Left ventricle myocardium inferior (tissue), 1 donor: ENCODE measurements at places on chromosomes 2 and 18. TPM values are rescaled to one million over a fixed set of nuclear protein-coding genes. Genes with fewer than 3 reads are reported as not detected.

PELI1 gene
- total RNA-seq, result 6.6 TPM

RBM43 gene
- 1.5 TPM for total RNA-seq

GRCh38 chr2:160352500-160352899 lies 141.1 kb downstream of the RBMS1 start:
- no peak for DNase-seq
- H3K27ac ChIP-seq, result peak overlapping the region; percentile 40
- peaks cover 97% of the 10 kb centered on the region for H3K4me1 ChIP-seq
- no peaks in the 10 kb centered on the region for H3K27me3 ChIP-seq
- no peak overlapping the region for H3K4me3 ChIP-seq

ACKR3 gene
- total RNA-seq, result 39.3 TPM

- no peaks in the 10 kb centered on the region for H3K27me3 ChIP-seq
- no peaks in the 10 kb centered on the region for H3K4me1 ChIP-seq
- peaks cover 95% of the 10 kb centered on the region for H3K36me3 ChIP-seq
Observed at GRCh38 chr2:157761520-157761919, 114.6 kb downstream of the ACVR1 start.

- H3K4me1 ChIP-seq, result peaks cover 43% of the 10 kb centered on the region
- peak overlapping the region; percentile 67 for H3K27ac ChIP-seq
- no peaks in the 10 kb centered on the region for H3K36me3 ChIP-seq
- no peaks in the 10 kb centered on the region for H3K27me3 ChIP-seq
Observed at GRCh38 chr2:42132191-42132965, 36.8 kb upstream of the EML4 start.

- DNase-seq, result no peak
- peaks cover 19% of the 10 kb centered on the region for H3K36me3 ChIP-seq
- H3K4me3 ChIP-seq, result no peak overlapping the region
- H3K27me3 ChIP-seq, result no peaks in the 10 kb centered on the region
Observed at GRCh38 chr2:100944617-100945432, 57.3 kb upstream of the RPL31 start.

UNC80 gene
- total RNA-seq, result 0.03 TPM

DNA sequence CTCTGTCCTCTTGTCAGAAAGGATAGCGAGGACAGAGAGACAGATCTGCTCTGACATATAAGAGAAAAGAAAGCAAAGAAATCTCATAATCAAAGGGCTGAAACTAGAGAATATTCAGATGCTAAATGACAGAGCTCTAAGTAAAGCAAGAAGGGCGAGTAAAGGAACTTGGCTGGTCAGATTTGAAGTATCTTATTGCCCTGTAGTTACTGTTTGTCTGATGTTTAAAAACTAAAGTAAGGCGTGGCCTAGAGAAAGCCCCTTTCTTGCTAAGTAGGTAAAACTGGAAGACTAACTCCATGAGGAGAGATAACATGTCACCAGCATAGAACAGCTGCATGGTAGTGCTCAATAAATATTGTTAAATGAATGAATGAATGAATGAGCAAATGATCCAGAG lies 70.0 kb downstream of the CRACDL start:
- no peaks in the 10 kb centered on the region for H3K27me3 ChIP-seq
- no peak for DNase-seq
- no peaks in the 10 kb centered on the region for H3K36me3 ChIP-seq

DNA sequence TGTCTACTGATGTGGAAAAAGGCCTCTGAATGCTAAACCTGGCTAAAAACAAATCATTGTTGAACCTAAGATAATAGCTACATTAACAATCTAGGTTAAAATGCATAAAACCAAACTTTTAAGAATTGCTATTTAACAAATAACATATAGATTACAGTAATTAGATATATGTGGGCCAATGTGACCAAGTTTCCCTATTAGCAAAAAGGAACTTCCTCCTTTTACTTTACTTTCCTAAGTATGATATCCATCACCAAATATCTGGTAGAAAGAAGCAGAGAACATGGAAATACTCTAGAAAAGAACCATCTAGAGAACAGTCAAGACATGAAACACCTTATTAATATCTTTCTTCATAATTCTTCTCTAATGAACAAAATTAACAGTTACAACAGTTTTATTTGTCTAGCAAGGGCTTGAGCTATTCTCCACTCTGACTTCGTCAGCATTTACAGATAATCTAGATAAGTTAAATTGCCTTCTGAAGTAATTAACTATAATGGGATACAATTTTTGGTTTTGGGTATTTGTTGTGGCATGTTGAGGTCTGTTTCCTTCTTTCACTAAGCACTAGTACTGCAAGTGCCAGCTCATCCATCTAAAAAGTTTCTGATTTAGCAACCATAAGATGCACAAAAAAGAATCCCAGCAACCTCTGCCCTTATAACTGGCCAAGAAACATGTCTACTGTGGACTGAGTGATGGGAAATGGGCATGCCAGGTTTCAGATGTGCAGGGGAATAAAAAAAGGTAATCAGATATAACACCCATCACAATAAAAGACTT lies 53.3 kb downstream of the MEMO1 start:
- DNase-seq, result no peak
- H3K27me3 ChIP-seq, result no peaks in the 10 kb centered on the region
- H3K4me3 ChIP-seq, result no peak overlapping the region
- H3K4me1 ChIP-seq, result peaks cover 39% of the 10 kb centered on the region

OBSL1 gene
- 208 TPM for total RNA-seq

GRCh38 chr2:228065686-228066085 lies 115.8 kb downstream of the SPHKAP start:
- no peak overlapping the region for H3K4me3 ChIP-seq
- peaks cover 27% of the 10 kb centered on the region for H3K4me1 ChIP-seq
- H3K27me3 ChIP-seq, result no peaks in the 10 kb centered on the region
- DNase-seq, result no peak

IFIH1 gene
- total RNA-seq, result 6.0 TPM

DNA sequence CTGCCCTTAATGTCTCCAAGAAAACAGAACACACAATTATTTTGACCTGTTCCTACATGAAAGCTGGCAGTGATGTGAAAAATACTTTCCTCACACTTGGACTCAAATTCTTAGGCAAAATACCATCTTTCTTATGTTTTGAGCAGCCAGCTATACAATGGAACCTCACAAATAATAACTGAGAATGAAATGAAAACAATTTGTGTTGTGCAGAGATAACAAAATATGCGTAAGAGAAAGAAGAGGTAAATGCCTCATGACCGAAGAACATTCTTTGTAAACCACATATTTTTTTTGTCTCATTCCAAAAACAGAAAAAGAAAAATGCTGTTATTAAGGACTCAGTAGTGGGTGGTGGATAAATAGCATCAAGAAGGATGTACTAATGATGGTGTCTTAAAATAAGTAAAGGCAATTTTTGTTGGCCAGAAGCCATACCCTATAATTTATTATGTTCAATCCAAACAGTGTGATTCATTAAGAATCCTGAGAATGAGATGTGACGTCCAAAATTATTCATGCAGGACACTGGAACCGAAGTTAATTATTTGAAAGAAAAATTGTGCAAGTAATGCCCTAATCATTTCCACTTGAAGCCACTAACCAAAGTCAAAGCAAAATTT lies 193.0 kb upstream of the NETO1 start:
- H3K4me1 ChIP-seq, result no peaks in the 10 kb centered on the region
- H3K27me3 ChIP-seq, result no peaks in the 10 kb centered on the region
- no peak overlapping the region for H3K4me3 ChIP-seq
- H3K27ac ChIP-seq, result no peak overlapping the region

DNA sequence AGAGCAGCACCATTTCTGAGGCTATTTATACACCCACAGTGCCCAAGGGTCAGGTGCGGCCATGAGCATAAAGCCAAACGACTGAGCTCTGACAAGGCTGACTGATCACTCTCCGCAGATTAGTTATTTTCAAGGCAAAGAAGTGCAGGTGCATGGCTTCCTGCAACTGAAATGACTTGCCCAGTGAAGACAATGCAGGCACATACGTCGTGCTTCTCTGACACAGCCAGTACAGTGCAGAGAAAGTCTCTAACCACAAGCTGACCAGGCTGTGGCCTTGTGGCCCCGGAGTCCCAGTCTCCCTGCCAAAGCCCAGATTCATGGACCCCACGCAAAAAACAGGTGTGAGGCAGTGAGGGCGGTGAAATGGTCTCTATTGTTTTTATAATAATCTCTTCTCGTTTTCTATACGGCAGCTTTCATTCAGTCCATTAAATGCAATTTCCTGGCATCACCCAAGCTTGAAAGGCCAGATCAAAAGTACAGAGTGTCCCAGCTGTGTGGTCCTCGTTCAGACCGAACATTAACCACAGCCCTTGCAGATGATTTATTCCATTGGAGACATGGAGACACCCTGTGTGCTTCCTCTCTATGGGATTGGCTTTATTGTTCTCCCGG lies 447.0 kb upstream of the ID2 start:
- no peak overlapping the region for H3K4me3 ChIP-seq
- no peaks in the 10 kb centered on the region for H3K36me3 ChIP-seq
- DNase-seq, result no peak
- no peaks in the 10 kb centered on the region for H3K27me3 ChIP-seq
- peaks cover 39% of the 10 kb centered on the region for H3K4me1 ChIP-seq

DNA sequence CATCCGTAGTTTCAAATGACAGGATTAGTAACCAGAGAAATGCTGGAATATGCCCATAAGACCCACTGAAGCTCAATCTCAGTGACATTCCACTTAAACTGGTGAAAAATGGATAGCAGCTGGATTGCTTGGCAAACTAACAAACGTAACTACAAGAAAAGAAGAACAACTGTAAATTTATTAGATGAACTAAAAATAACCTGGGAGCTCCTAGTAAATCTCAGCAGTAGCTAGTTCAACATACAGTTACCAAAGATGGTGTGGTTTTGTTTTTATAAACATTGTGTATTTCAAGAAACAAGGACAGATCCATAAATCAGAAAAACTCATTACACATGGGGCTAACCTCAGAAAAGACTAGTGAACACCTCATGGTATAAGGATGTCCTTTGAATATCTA lies 531.9 kb downstream of the XIRP2 start:
- no peak for DNase-seq
- H3K4me1 ChIP-seq, result no peaks in the 10 kb centered on the region
- no peak overlapping the region for H3K27ac ChIP-seq
- no peak overlapping the region for H3K4me3 ChIP-seq
- no peaks in the 10 kb centered on the region for H3K36me3 ChIP-seq

MAIP1 gene
- 22.7 TPM for total RNA-seq

ERMN gene
- not detected for total RNA-seq

DNA sequence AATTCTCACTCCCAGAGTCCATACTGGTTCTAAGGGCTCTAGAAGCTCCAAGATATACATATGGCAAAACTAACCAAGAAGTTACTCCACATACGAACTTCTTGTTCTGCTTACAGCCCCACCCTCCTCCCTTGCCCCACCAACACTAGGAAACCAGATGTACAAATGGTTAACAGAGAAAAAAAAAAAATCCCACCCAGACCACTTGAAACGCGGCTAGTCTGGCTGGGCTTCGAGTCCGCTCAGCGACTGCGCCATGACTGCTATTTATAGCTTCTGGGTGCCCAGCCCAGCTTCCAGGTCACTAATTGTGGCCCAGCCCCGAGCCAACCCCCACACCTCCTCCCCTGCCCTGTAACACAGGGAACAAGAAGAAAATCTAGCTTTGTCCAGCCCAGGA lies 47.0 kb upstream of the IHH start:
- H3K27ac ChIP-seq, result no peak overlapping the region
- peak; percentile 27 for DNase-seq
- H3K4me1 ChIP-seq, result peaks cover 31% of the 10 kb centered on the region
- H3K36me3 ChIP-seq, result no peaks in the 10 kb centered on the region
- peak overlapping the region; percentile 36 for H3K4me3 ChIP-seq

DNA sequence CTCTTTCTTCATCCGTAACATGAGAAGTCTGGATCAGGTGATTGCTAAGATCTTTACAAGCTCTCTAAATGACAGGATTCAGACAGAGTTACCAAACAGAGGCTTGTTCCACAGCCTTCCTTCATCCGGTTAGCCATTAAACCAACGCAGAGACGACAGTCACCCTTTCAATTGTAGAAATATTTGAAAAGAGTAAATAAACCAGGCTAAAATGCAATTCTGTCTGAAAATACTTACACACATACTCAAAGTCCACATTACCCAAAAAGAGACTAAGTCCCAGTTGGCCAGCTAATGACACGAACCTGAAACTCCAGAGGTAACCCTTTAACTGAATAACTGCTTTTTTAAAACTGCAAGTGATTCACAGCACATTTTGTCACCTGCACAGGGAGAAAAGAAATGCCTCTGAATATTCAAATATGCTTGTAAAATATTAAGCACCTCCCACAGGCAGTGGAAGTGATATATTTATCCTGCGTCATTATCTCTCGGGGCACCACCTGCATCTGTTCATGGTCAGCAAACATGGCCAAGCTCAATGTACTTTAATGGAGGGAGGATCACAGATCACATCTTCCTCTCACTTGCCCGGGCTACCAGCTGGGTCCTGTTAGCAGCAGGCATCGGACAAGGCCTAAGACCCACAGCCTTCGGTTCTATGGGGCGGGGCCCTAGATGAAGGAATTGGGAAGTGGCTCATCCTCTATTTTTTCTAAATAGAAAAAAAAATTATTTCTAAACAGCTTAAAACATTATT lies 38.8 kb upstream of the DNER start:
- no peaks in the 10 kb centered on the region for H3K4me1 ChIP-seq
- no peaks in the 10 kb centered on the region for H3K36me3 ChIP-seq
- no peak overlapping the region for H3K4me3 ChIP-seq
- H3K27ac ChIP-seq, result no peak overlapping the region

- no peak for DNase-seq
- H3K36me3 ChIP-seq, result peaks cover 18% of the 10 kb centered on the region
- peak overlapping the region; percentile 23 for H3K4me3 ChIP-seq
- H3K27me3 ChIP-seq, result no peaks in the 10 kb centered on the region
- H3K4me1 ChIP-seq, result peaks cover 4% of the 10 kb centered on the region
Observed at GRCh38 chr18:56789004-56789888, 138.1 kb downstream of the WDR7 start.

- no peaks in the 10 kb centered on the region for H3K27me3 ChIP-seq
- H3K36me3 ChIP-seq, result peaks cover 63% of the 10 kb centered on the region
- H3K27ac ChIP-seq, result no peak overlapping the region
- no peak overlapping the region for H3K4me3 ChIP-seq
- H3K4me1 ChIP-seq, result peaks cover 31% of the 10 kb centered on the region
Observed at GRCh38 chr18:62554061-62554815, 31.4 kb downstream of the ZCCHC2 start.

TMEM163 gene
- total RNA-seq, result 0.22 TPM

ABCG5 gene
- not detected for total RNA-seq

GRCh38 chr2:237743561-237744269 lies 54.9 kb upstream of the RBM44 start:
- H3K4me1 ChIP-seq, result peaks cover 68% of the 10 kb centered on the region
- H3K27ac ChIP-seq, result peak overlapping the region; percentile 13
- no peak overlapping the region for H3K4me3 ChIP-seq

LRATD1 gene
- 3.1 TPM for total RNA-seq

ACSL3 gene
- total RNA-seq, result 50.1 TPM

GRCh38 chr2:142010477-142011270 lies 120.1 kb downstream of the LRP1B start:
- no peak overlapping the region for H3K4me3 ChIP-seq
- H3K4me1 ChIP-seq, result no peaks in the 10 kb centered on the region
- no peaks in the 10 kb centered on the region for H3K27me3 ChIP-seq
- DNase-seq, result no peak
- no peaks in the 10 kb centered on the region for H3K36me3 ChIP-seq
